ENCODE measurements at places on chromosomes 3 and 15. TPM values are rescaled to one million over a fixed set of nuclear protein-coding genes. Genes with fewer than 3 reads are reported as not detected.

Gene TNFSF10
- 2.0 TPM for total RNA-seq

GRCh38 chr15:58987491-58988005 lies at the start of gene RNF111:
Gene RNF111 (plus strand): TSS chr15:58987663. CDS start chr15:59030823, 43,160 bp downstream.
- DNase-seq, result peak; percentile 87

GRCh38 chr15:67818464-67818863 lies 6.8 kb upstream of the SKOR1 start:
- no peak for DNase-seq

- DNase-seq, result no peak
These were observed 871.5 kb downstream of the DIPK2A start for GRCh38 chr3:144843099-144843498.

GRCh38 chr3:105915524-105915923 lies 46.7 kb upstream of the CBLB start:
- DNase-seq, result no peak
